ENCODE measurements at places on chromosomes 1 and 21.

DNA sequence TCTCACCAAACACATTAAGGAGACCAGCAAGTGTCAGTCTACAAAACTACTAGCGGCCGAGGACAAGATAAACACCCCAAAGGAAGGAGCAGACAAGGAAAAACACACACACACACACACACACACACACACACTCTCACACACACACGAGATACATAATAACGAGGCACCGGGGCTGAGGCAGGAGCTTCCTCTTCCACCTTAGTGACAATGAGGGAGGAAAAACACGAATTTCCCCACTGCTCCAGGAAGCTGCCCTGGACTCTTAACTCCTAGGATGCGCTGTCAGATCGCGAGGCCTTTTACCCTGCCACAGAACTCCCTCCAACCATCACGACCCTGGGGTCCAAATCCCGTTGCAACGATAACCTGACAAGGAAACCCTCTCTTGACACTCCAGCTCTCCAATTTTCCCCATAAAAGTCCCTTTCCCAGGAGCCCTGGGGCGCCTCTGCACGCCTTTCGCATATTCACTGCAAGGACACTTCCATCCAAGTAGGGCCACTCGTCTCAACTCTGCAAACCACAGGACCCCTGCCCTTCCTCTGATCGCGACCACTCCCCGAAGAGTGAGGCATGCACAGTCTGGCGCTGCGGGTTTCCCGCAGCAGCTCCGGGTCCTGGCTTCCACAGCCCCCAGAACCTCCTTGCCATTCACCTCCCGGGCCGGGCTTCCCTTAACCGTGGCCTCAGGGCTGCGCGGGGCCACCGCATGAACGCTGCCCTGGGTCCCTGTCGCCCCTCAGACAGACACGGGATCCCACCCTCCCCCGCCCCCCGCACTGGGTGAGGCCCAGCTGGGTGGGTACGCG is 581 bp downstream of the ETV3 start:
- DNase-seq: peak; percentile 75

- DNase-seq: no peak
Measured at GRCh38 chr1:196546272-196547111, 61.7 kb downstream of the KCNT2 start.

- no peak for DNase-seq
Measured at GRCh38 chr1:57894315-57894714, 470.5 kb upstream of the DAB1 start.

- no peak for DNase-seq
Measured at GRCh38 chr1:112297536-112297935, 98.5 kb upstream of the CTTNBP2NL start.

- DNase-seq: no peak
Measured at GRCh38 chr1:56071351-56071750, 508.0 kb downstream of the PLPP3 start.

- no peak for DNase-seq
Measured at GRCh38 chr1:43539726-43540434, 9.2 kb downstream of the PTPRF start.

DNA sequence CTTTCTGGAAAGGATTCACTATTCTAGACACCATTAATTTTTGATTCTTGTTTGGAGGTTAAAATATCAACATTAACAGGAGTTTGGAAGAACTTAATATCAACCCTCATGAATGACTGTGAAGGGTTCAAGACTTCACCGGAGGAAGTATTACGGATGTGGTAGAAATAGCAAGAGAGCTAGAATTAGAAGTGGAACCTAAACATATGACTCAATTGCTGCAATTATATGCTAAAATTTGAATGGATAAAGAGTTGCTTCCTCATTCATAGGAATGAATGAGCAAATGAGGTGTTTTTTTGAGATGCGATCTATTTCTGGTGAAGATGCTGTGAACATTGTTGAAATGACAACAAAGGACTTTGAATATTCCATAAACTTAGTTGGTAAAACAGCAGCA is 77.9 kb upstream of the TNFSF4 start:
- no peak for DNase-seq

GRCh38 chr1:201468844-201469644 is at the start of gene PHLDA3:
Gene PHLDA3, minus strand, starts transcription at chr1:201469188. Its CDS starts 402 bp downstream, at chr1:201468786.
- peak; percentile 91 for DNase-seq

DNA sequence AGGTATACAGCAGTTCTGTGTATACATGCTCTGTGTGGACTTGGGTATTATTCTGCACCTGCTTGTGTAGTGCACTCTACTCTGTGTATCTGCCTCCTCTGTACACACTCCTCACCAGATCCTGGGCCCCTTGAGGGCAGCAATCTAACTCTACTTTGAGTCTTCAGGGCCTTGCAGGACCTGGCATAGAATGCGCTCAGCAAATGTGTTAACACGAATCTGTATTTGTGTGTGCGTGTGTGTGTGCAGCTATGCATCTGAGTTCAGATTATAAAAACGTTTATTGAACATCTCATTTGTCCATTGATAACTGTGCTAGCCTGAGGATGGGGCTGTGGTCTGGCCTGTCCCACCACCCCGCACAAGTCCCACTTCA is 3.9 kb upstream of the MEF2D start:
- no peak for DNase-seq

DNA sequence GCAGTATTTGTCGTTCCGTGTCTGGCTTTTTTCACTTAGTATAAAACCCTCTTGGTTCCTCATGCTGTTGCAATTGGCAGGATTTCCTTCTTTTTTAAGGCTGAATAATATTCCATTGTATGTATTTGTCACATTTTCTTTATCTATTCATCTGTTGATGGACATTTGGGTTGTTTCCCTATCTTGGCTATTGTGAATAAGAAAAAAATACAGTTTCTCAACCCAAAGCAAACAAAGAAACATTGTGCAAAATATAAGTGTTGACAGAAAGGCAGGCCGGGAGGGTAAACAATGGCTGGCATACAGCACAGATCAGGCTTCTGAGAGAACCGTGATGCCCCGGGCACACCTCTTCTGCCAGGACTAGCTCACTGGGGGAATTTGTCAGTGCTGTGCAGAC is 26.9 kb downstream of the NENF start:
- DNase-seq: no peak

GRCh38 chr1:46437723-46438122 is 43.6 kb downstream of the FAAH start:
- peak; percentile 86 for DNase-seq

DNA sequence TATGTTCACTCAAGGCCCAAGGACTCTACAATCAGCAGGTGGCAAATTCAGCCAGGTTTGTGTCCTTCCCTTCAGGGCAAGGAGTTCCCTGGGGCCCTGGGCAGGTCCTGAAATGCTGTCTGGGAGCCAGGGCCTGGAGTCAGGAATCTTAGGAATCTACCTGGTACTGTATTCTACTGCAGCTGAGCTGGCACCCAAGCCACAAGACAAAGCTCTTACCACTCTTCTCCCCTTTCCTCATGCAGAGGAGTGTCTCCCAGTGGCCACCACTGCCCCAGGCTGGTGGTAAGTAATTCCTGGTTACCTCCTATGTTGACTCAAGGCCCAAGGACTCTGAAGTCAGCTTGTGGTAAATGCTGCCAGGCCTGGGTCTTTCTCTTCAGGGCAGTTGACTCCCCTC is 153.4 kb downstream of the NRIP1 start:
- DNase-seq: no peak

- no peak for DNase-seq
Measured at GRCh38 chr1:43450251-43450941, 3.3 kb downstream of the HYI start.

GRCh38 chr1:88873737-88874349 is 17.5 kb downstream of the GTF2B start:
- DNase-seq: peak; percentile 57

GRCh38 chr1:1250786-1251284 is 4.3 kb upstream of the C1QTNF12 start:
- DNase-seq: peak; percentile 53

DNA sequence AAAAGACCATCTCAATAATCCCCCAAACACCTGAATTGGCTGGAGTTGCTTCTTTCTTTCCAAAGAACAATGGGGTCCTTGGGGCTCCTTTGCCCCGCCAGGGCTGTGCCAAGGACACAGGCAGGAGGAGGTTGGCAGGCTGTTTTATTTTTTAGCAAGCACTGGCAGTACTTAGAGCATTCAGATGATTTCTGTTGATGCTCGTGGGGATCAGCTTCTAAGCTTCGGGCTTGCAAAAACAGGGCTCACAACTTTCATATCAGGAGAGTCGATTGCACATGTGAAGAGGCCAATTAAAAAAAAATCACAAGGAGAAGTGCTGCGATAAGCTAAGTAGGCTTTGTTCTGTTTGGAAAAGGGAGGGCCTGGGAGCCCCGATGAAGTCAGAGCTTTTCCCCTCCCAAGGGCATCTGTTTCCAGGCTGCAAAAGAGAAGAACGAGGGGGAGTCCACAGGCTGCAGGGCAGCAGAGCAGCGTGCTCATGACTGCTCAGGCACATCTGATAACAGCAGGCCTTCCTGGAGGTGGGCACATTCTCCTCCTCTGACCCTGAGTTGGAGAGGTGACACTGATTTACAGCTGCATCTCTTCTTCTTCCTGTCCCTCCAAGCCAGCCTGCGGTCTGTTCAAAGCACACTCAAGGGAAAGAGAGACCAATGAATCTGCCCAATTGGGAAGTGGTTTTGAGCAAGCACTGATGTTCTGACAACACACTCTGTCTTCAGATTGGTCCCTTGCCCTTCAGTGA is 27.3 kb upstream of the BCAR3 start:
- peak; percentile 72 for DNase-seq

DNA sequence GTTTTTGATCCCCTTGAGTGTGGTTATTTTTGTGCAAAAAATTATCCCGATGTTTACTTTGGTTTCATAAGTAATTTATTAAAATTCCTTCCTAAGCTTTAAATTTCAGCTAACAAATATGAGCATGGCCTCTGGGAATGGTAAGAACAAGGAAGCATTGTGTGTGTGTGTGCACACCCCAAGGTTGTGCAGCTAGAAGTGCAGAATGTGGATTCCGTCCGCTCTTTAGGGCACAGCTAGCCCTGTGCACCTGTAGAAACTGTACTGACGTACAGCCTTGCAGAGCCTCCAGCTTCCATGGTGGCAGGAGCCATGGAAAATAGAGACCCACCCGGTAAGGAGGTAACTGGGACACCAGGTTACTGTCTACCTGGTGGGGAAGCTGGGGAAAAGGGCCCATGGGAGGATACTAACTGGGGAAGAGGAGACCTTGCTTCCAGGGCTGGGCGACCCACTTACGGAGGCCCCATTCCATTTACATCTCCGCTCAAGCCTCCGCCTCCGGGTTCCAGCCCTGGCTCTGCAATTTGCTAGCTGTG is 54.7 kb downstream of the B3GALT5 start:
- DNase-seq: no peak

DNA sequence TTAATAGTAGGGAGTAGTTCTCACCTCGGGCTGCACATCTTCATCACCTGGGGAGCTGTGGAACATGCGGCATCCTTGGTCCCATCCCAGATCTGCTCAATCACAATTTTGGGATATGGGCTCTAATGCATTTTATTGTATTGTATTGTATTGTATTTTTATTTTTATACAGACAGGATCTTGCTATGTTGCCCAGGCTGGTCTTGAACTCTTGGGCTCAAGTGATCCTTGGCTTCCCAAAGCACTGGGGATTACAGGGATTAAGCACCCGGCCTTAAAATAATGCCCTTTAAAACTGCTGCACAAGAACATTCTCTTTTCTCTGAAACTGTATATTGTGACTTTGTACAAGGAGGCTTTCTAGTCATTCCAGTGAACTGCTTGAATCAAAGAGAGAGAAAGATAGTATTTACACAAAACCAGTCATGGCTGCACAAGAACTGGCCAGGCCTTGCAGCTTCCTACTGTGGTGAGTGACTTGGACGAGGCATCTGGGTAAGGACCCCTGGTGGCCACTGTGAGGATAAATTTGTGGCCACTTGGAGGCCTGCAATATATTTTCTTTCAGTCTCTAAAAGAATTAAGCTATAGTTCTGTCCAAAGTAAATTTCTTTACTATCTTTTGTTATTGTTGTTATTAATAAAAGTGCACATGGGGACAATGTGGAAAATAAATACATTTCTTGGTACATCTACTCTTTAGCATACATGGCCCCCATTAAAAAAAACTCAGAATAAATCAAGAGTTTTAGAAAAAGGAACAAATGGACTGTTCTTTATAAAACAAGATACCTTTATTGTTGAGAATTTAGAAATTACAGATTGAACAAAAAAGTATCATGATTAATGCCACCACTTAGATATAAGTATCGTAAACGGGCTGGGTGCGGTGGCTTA is 48.0 kb downstream of the TBCE start:
- peak; percentile 74 for DNase-seq

DNA sequence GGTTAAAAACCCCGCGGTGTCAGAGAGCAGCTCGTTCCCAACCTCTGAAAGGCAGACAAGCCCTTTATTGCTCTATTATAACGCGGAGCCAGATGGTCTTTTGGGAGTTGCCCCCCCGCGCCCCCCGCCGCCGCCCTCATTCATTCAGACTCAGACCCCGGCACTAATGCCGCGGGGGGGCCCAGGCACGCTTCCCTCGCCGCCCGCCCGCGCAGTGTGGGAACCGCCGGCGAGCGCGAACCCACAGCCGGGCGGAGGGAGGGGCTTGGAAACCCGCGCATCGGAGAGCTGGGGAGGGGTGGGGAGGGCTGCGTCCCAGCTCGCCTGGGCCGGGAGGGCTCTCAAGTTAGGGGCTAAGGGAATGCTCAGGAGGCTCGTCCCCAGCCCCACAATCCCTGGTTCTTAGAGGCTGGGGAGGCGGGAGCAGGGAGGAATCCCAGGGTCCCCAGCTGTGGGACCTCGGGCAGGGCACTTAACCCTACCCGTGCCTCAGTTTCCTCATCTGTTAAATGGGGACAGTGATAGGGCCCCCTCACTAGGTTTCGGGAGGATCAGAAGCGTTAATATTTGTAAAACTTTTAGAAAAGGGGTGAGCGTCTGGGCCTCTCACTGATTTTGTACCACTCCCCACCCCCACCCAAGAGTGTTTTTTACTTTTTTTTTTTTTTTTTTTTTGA is 10.9 kb upstream of the HES5 start:
- DNase-seq: no peak

DNA sequence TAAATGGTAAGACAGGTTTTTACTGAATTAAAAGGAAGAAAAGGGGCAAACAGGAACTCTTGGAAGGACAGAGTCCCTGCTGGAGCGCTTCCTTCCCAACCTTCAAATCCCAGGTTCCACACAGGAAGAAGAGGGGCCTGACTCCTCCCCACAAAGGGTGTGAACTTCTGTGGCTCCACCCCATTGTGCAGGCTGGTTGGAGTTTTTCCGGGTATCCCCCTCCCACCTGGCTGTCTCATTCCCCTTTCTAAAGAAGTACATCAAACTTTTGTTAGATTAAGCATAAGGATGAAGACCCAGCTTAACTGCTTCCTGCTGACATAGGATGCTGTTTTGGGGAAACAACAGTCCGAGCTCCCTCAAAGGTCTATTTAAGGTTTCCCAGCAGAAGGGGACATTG is 187.7 kb downstream of the FCRL5 start:
- no peak for DNase-seq

DNA sequence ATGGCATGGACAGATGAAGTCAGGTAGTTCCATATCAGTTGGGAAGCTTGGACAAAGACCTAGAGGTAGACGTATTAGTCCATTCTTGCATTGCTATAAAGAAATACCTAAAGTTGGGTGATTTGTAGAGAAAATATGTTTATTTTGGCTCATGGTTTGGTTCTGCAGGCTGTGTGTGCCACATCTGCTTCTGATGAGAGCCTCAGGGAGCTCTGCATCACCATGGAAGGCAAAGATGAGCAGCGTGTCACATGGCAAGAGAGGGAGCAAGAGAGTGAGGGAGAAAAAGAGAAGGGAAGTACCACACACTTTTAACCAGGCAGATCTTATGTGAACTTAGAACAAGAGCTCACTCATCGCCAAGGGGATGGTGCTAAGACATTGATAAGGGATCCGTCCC is 9.0 kb downstream of the TSACC start:
- DNase-seq: no peak
